Stimulated activated CD8-positive, alpha-beta memory T cell treated with anti-CD3 and anti-CD28 coated beads, Interleukin-7, amount 100 ng/mL, for 4 hours (primary cell): ENCODE measurements at places on chromosomes 4 and X.
A peak's percentile ranks its signal among the peaks of the same experiment; 100 is the strongest.

DNA sequence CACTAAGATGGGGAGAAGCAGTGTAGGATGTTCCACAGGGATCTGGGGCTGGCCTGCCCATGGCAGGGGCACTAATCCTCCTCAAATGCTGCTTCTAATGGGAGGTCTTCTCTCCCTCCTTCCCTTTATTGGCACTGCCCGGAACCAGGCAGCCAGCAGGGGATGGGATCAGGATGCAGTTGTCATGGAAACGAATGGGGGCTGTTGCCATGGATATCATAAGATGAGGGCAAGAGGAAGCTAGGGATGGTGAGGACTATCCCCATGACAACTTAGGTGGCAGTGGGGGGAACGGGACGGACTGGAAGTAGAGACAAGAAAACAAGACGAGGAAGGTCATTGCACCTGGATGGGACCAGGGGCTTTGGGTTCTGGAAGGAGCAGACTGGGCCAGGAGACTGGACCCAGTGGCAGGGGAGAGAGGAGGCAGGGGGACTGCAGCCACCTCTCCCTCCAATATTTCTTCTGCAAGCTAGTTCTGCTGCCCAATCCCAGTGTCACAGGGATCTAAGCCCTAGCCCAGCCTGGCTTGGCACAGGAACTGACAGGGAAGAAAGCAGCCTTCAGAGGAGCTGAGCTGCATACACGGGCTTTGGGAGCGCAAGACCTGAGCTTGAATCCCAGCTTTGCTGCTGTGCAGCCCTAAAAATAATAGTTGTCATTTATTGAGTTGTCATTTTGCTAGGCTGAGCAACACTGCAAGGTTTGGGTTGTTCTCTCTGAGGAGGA lies 19.0 kb downstream of the IQSEC2 start:
- no peak for DNase-seq

- no peak for DNase-seq
These were observed 567.7 kb downstream of the MAGEB5 start for GRCh38 chrX:26783512-26784225.

DNA sequence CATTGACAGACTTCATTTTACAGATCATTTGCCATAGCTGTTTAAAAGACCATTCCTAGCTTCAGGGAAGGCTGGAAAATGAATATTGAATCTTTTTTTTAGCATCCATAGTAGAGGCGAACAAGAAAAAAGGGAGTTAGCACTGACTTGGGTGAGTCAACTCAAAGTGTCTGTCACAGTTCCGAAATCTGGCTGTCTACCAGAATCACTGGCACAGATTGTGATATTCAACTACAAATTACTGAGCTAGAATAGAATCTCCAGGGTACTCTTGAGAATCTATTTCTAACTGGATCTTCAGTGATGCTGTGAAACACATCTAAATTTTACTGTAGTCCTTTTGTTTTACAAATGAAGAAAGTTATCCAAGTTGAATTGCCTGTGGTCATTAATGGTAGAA lies 31.5 kb downstream of the SEC24B start:
- DNase-seq: no peak

- no peak for DNase-seq
These were observed 1552.6 kb downstream of the C4orf33 start for GRCh38 chr4:130648570-130648969.

DNA sequence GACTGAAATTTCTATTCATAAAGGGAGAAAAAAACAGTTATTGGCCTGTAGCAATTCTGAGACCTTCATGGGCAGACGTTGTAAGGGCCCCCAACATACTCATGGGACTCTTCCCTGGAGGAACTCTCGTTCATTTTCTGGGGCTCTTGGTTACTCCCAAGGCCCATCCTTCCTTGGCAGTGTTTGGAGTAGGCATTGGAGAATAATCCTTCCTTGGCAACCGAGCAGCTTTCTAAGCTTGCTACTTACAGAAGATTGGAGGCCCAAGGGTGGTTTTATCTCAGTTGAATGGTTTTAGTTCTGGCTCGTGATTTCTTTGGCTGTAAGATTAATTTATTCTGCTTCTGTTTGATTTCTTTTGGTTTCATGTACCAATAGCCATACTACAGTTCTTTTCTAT lies 50.4 kb downstream of the ALG13 start:
- DNase-seq: no peak

DNA sequence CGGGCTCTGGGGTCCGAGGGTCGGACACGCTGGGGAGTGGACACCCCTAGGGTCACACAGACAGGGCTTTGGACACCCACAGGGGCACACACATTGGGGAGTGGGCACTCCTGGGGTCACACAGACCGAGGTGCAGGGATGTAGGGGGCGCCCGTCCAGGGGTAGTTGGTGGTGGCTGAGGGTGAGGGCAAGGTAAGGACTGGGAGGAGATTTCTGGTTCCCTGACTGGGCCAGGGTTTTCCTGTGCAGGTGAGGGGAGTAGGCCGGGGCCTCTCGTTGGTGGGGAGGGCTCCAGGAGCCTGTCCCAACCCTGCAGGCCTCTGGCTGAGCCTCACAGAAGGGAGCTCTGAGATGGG lies 21.9 kb upstream of the WDR45 start:
- DNase-seq: no peak

- DNase-seq: no peak
These were observed 46.8 kb downstream of the CLCN4 start for GRCh38 chrX:10203617-10204016.

DNA sequence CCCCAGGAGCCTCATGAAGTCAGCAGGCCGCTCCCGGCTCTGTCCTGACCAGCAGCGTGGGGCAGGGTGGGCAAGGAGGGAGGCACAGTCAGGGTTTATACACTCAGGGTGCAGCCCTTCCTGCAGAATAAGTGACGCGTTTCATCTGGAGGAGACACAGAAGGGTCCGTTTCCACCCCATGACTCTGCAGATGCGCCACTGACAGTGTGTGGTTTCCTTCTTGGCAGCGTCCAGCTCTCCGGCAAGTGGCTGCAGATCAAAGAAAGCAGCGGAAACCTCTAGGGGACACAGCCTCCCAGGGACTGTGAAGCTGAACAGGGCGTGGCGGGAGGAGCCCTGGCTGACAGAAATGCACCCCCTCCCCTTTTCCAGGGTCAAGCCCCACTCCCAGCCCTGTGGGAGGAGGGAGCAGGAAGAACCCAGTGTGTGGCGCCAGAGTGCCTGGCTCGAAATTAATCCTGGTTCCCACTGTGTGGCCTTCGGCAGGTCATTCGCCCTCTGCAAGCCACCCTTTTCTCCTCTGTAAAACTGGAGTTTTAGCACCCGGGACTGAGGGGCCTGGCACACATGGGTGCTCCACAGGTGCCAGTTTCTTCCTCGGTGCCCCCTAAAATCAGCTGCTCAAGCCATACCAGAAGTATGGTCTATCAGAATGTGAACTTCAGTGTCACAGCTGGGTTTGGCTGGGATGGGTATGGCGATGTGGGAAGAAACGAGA lies 17.3 kb upstream of the TBC1D14 start:
- no peak for DNase-seq

- DNase-seq: no peak
These were observed 99.3 kb upstream of the ARMCX2 start for GRCh38 chrX:101759000-101759399.

GRCh38 chr4:167613381-167613780 lies 379.1 kb upstream of the SPOCK3 start:
- DNase-seq: no peak

- no peak for DNase-seq
These were observed 734.0 kb upstream of the DIAPH2 start for GRCh38 chrX:95950679-95951078.

GRCh38 chrX:153410373-153410772 lies 899 bp upstream of the ZFP92 start:
- no peak for DNase-seq

- DNase-seq: no peak
These were observed 1.7 kb downstream of the DOCK11 start for GRCh38 chrX:118497180-118497818.

- no peak for DNase-seq
These were observed 55.2 kb upstream of the HGFAC start for GRCh38 chr4:3386526-3386925.

- DNase-seq: no peak
These were observed 21.6 kb downstream of the RBBP7 start for GRCh38 chrX:16848541-16848940.

GRCh38 chrX:111095974-111096895 lies at the start of gene PAK3:
Gene PAK3 (plus strand): TSS chrX:111096191. CDS start chrX:111123104, 26,913 bp downstream.
- peak; percentile 7 for DNase-seq
